ENCODE measurements at places on chromosomes 2 and 18. TPM values are rescaled to one million over a fixed set of nuclear protein-coding genes. Genes with fewer than 3 reads are reported as not detected.

Gene LYG2
- total RNA-seq, result not detected

Gene IL37
- not detected for total RNA-seq

Gene EIF5B
- total RNA-seq, result 28.1 TPM

Gene ABCA12
- not detected for total RNA-seq

Gene RAB6C
- total RNA-seq, result under 0.01 TPM

Gene RAX
- not detected for total RNA-seq

Gene TGOLN2
- 121 TPM for total RNA-seq

Gene RTP5
- not detected for total RNA-seq
